Stimulated activated naive CD4-positive, alpha-beta T cell (primary cell): ENCODE measurements at places on chromosomes 13 and 19.

GRCh38 chr13:99282264-99283231 is 24.4 kb upstream of the GPR18 start:
- no peak for DNase-seq

GRCh38 chr13:36447501-36447900 is 15.2 kb downstream of the CCNA1 start:
- no peak for DNase-seq

- DNase-seq = no peak
Measured at GRCh38 chr13:39542361-39542760, 60.6 kb downstream of the LHFPL6 start.

DNA sequence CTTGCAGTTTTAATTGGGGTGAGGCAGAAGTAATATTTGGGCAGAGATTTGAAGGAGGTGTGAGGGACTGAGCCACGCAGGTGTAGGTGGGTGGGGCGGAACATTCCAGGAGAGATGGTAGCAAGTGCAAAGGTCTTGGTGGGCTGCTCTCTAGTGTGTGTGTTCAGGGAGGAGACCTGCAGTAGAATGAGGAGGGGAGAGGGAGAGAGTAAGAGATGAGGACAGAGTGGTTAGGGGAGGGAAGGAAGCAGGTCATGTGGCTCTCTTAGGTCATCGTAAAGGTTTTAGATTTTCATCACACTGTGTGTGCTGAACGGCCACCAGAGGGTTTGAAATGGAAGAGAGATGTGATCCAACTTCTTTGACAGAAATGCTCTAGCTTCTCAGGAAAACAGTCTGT is 33.5 kb downstream of the WASF3 start:
- no peak for DNase-seq

GRCh38 chr13:99996381-99996973 is 14.9 kb downstream of the ZIC2 start:
- DNase-seq = no peak

DNA sequence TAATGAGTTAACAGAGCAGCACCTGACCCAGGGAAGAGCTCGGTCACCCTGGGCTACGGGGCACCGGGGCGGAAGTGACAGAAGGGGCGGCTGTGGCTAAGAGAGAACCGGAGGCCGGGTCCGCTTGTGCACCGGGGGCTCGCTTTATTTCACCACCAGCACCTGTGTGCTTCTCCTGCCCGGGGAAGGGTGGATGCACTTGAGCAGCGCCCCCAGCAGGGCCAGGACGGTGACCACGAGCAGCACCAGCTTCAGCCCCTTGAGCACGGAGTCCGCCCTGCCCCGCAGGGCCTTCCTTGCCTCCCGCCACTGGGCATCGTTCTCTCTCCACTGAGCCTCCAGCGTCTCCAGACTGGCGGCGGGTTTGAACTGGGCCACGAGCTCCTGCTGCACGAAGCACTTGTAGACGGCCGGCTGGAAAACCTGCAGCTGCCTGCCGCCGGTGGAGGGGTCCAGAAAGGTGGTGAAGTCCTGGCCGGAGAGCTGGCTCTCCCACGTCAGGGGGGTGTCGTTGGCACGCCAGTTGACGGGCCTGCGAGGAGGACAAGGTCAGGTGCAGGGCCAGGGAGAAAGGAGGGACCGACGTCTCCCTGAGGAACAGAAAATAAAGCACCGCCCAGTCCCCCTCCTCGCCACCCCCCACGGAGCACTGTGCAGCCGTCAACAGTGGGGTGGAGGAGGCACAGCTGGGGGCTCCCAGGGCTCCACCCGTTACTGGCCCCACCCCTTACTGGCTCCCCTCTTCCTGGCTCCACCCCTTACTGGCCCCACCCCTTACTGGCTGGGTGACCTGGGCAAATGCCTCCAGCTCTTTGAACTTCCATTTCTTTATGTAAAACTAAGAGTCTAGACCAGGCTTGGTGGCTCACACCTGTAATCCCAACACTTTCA is 3.6 kb downstream of the FAM187B start:
- no peak for DNase-seq

- no peak for DNase-seq
Measured at GRCh38 chr13:39419876-39420275, 183.1 kb downstream of the LHFPL6 start.
